ENCODE measurements at places on chromosomes 3 and 15. TPM values are rescaled to one million over a fixed set of nuclear protein-coding genes. Genes with fewer than 3 reads are reported as not detected.

Gene GNAT1
- not detected for total RNA-seq

GRCh38 chr15:98138910-98139309 is 178.4 kb downstream of the ARRDC4 start:
- DNase-seq, result no peak

Gene VILL
- total RNA-seq, result 9.9 TPM

Gene CX3CR1
- 0.21 TPM for total RNA-seq

- DNase-seq, result no peak
These were observed 140.4 kb downstream of the RORA start for GRCh38 chr15:61088675-61089074.

Measured in activated CD4-positive, alpha-beta memory T cell treated with anti-CD3 and anti-CD28 coated beads for 36 hours (primary cell).